ENCODE measurements at places on chromosomes 11 and 22.

- peak; percentile 41 for DNase-seq
Measured at GRCh38 chr11:67056267-67057204, at the start of gene RHOD. Gene RHOD, plus strand, starts transcription at chr11:67056847. Its CDS starts 56 bp downstream, at chr11:67056903.

DNA sequence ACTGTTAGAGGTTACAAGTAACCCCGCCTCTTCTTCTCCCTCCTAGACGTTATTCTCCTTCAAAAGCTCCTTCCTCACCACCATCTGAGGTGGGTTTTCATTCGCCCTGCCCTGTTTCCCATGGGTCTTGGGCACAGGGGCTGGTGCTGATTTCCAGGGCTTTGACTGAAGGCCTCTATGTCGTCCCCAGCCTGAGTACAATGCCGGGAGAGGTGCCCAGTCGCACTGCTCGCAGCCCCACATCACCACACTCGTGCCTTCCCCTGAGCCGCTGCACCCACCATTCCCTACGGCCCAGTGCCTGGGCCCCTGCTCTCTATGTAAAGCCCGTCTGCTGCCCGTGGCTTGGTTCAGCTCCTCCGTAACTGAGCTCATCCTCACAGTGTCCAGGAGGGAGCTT is 169.8 kb downstream of the DSCAML1 start:
- no peak for DNase-seq

DNA sequence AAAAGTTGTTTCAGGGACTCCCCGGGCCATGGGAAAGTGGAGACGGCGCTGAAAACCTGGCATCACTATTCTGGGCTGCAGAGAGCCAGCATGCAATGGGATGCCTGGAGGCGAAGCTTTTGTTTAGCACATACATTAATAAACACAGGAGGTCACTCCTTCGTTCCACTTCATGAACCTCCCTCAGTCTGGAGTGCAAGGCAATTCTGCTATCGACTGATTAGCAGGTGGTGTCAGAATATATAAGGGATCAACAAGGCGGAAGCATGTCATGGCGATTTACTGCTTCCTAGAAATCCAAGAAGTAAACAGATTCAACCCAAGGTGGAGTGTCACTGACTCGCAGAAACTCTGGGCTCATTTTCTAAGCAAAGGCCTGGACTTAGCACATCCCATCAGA is 45.4 kb upstream of the MN1 start:
- DNase-seq: no peak

- no peak for DNase-seq
Measured at GRCh38 chr22:27370269-27370668, 431.3 kb downstream of the MN1 start.

GRCh38 chr11:131787119-131787518 is 416.7 kb downstream of the NTM start:
- DNase-seq: no peak

GRCh38 chr11:37504060-37504611 is 906.1 kb upstream of the RAG2 start:
- peak; percentile 87 for DNase-seq

GRCh38 chr11:7592711-7593110 is 78.9 kb downstream of the PPFIBP2 start:
- peak; percentile 52 for DNase-seq

- no peak for DNase-seq
Measured at GRCh38 chr11:112822478-112823274, 138.5 kb upstream of the NCAM1 start.

- DNase-seq: no peak
Measured at GRCh38 chr11:119727523-119728151, 1.4 kb downstream of the NECTIN1 start.

GRCh38 chr22:36234919-36235318 is 4.4 kb downstream of the APOL2 start:
- peak; percentile 26 for DNase-seq

DNA sequence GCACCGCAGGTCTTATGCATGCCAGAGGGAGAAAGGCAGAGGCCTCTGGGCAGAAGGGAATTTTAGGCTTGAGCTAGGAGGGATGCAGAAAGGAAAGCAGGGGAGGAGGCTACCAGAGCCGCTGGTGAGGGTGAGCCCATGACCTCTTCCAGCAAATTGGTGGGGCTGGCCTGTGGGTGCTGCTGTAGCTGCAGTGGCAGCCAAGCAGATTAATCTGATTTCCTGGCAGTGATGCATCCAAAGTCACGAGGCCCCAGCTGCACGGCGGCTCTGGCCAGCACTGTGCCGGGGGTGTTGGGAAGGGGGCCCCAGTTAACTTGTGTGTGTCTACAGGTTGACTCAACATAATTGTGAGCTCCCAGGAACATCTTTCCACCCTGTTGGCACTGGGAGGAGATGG is 41.4 kb upstream of the B3GAT1 start:
- no peak for DNase-seq

DNA sequence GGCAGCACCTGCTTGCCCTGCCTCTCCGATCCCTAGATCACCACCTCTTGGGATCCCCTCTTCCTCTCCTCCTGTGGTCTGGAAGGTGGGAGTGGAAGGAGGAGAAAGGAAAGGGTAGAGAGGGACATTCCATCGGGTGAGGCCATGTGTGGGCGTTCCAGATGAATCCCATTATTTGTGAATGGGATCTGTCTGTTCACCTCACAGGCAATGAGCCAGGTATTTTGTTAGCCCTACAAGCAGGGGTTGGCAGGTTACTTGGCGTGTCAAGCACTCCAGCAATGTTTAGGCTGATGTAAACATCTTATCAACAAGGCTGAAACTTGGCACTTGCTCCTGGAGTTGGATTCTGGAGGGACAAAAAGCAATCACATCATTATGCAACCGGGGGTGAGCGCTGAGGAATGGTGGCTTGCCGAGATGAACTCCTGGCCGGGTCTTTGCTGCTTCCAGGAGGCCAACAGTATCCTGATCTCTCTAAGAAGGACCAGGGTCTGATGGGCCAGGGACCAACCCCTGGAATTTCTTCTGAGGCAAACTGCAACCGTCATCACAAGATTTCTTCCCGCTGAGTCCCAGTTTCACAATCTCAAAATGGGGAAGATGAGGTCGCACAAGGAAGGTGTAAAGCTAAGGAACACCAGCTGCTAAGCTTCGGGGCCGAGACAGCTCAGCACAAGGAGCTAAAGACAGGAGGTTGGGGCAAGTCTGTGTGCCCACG is 7.8 kb downstream of the ADAMTS8 start:
- peak; percentile 66 for DNase-seq

DNA sequence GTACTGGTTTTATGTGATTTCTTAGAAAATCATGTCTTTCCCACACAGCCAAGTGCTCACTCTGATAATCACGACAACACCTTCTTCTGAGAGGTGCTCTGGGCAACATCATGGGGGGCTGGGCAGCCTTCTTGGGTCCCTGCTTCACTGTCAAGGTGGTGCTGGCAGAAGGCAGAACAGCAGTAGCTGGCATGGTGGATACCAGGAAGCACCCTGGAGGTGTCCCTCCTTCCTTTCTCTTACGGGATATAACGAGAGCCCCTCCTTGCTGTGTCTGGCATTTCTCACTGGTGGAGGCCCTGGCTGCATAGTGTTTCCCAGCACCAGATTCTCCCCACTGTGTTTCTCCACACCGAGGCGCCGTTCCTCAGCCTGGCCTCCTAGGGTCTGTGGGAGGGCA is 60.9 kb downstream of the SCN3B start:
- no peak for DNase-seq

DNA sequence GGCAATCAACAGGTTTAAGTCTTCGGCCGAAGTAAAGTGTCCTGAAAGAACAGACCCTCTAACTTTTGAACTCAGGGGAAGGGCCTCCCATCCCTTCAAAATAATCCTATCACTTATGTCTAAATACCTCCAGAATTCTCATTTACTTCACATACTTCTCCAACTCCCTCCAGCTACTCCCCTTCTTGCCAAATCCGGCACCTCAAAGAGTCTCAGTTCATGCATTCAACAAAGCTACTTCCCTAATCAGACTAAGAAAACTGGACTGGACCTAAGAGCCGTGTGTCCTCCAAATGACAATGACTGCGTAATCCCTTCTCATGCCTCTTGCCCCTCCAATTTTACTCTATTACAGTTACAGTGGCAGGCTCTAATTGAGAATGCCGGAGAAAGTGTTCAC is 1.3 kb downstream of the DDB1 start:
- DNase-seq: no peak

DNA sequence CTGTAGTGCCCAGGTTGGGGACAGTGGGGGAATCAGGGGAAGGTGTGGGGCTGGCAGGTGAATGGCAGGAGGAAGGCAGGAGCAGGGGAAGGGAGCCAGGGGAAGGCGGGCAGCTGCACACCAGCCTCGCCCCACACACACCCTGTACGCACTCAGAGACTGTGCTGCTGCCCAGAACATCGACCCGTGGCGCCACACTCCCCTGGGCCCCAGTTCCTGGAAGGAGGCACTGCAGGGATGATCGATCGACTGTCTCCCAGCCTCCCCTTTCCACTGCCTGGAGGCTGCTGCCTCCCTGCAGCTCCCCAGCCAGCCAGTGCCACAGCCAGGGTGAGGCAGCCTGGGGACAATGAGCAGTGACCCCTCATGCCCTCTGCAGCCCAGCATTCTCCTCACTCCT is 19.2 kb downstream of the PDE2A start:
- DNase-seq: no peak

DNA sequence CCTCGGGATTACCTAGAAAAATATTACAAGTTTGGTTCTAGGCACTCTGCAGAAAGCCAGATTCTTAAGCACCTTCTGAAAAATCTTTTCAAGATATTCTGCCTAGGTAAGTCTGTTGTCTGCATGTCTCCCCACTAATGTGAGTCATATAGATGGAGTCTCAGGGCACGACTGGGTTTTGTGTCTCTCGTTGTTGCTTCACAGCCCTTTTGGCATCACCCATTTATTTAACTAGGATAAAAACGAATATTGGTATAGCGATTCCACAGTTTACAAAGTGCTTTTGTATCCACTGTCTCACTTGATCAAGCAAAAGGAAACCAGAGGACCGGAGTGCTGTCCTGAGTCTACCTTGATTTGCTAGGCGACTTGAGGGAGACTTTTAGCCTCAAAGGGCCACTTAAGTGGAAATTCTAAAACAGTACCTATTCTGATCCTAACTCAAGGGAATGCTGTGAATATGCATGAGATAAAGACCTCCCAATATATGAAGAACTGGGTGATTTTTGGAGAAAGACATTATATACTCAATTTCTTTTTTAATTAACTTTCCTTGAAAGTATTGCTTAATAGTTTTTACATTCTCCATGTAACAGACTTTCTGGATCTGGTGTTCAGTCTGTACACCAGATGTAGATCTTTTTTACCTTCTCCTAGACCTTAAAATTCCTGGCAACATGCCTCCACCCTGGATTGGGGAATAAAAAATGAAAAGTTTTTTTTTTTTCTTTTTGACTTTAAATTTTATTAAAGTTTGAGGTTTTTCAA is 590 bp downstream of the NNMT start:
- no peak for DNase-seq

DNA sequence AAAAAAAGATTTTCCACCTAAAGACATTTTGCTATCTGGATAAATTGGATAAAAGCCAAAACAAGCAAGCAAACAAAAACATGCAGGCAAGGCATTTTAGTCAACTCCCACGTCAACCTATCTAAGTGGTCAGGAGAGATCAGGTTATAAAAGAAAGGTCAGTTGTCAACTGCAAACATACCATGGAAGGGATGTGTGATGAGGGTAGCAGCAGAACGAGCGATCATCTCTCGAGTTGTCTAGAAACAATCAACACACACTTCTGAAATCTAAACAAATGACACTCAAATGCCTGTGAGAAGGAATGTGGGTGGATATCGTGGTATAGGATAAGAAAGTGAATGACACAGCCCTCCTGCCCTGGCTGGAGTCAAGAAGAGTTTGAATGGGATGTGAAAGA is 10.9 kb downstream of the MTCH2 start:
- DNase-seq: peak; percentile 14

DNA sequence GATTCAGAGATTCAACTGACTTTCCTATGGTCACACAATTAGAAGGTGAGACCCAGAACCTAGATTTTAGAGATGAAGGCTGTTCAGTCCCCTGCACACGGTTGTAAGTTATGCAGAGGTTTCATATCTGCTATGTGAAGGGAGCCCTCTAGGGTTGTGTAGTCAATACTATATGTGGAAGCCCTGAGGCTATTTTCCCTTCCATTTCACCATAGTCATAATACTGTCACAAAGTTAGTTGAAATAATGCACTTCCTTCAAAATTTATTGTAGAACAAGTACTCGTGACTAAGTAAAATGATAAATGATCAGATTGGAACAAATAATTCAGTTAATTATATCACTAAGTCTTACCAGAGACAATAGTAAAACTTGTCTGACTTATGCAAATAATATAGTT is 48.8 kb downstream of the ENDOD1 start:
- peak; percentile 45 for DNase-seq

- peak; percentile 82 for DNase-seq
Measured at GRCh38 chr11:45982656-45983470, 60.4 kb downstream of the LARGE2 start.

GRCh38 chr22:43011079-43011478 is 3.9 kb downstream of the PACSIN2 start:
- no peak for DNase-seq

All from cardiac fibroblast (primary cell).